Cortex of kidney (tissue), 1 donor: ENCODE measurements at places on chromosomes 6 and 20.

- DNase-seq: no peak
Measured at GRCh38 chr6:90110971-90111370, 185.7 kb downstream of the BACH2 start.

- DNase-seq: no peak
Measured at GRCh38 chr6:39333644-39334438, 11.3 kb upstream of the KCNK16 start.

DNA sequence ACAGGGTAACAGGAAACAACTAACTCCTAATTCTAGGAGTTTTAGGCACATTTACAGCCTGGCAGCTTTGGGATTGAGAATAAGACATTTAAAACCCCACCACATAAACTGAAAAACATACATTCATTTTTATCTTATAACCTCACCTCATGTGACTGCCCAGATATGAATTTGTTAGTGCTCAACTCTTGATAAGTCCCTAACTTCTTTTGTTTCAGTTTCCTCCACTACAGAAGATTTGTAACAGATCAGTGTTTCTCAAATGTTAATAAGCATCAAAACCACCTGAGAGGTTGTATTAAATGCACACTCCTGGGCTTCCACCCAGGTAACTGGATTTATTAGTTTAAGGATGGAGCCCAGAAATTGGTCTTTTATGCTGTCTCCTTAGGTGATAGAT is 190.1 kb upstream of the ARID1B start:
- no peak for DNase-seq

DNA sequence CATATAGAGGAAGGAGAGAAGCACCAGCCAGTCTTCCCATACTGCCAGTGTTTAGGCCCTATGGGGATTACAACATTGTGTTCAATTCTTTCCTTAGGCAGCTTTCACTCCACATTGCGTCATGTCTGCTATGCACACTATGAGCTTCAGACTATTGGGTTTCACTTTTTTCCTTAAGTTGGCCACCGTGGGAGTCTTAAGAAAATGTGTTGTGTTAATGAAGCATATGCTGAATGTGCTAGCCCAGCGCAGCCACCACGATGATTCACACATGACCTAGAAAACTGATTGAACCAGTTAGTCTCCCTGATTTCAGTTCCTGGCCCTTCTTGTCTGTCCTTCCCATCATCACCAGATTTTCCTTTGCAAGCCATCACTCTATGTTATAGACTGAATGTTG is 21.5 kb downstream of the TUBB2B start:
- no peak for DNase-seq

- DNase-seq: no peak
Measured at GRCh38 chr20:46349035-46349741, 40.9 kb upstream of the CDH22 start.

DNA sequence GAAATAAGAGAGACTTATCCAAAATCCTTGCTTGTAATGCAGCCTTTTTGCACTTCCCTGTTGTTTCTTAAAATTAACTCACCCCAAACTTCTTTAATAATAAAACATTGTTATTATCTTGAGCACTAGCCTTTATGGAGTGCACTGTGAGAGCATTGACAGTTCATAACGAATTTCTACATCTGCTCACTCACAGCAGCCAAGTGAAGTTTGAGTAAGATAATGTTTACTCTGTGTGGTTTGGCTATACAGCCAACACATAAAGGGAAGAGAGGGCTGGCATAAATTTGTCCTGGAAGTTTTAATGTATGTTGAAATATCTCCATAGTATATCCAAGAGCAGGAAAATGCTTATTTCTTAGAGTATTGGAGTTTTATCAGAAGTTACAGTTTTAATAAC is 227.9 kb downstream of the FRK start:
- no peak for DNase-seq

- no peak for DNase-seq
Measured at GRCh38 chr6:44080561-44081521, 46.4 kb downstream of the MRPL14 start.

DNA sequence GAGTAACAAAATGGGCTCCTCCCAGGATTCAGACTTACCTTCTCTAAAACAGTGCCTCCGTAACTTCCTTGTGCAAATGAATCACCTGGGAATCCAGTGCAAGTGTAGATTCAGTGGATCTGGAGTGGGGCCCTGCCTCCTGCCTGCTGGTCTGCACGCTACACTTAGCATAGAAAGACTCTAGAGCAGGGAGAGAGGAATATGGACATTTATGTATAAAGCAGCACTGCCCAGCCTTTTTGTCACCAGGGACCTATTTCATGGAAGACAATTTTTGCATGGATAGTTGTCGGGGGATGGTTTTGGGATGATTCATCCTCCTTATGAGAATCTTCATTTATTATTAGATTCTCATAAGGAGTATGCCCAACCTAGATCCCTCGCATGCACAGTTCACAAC is 42.3 kb upstream of the L3MBTL3 start:
- DNase-seq: no peak

DNA sequence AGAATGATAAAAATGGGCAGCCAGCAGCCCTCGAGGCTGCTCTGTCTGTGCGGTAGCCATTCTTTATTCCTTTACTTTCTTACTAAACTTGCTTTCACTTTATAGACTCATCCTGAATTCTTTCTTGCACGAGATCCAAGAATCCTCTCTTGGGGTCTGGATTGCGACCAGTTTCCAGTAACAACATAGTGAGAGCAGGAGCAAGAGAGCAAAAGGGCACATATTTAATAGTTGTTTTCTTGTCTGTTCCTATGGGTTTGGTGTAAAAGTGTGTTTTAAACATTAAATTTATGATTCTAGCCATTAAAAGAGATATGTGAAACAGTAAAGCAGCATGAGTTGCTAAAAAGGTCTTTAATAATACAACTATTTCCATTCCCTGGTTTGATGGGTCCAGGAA is 78.8 kb upstream of the OPRM1 start:
- DNase-seq: no peak

GRCh38 chr6:137510923-137511322 is 16.7 kb upstream of the OLIG3 start:
- no peak for DNase-seq

DNA sequence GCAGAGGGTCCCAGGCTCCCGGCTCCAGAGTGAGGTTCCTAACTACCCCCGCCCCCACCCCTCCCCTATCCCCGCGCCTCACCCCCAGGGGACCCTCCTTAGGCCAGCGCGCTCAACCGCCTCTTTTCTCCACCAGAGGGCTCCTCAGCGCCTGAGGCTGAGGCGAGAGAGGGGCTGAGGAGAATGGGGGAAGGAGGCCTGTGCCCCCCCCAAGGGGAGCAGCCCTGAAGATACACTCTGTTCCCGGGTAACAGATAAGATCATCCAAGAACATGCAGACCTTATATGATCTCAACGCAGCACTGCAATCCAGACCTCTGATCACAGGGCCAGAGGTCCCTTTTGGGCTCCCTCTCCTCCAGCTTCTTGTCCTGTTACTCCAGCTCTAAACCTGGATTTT is 43.3 kb upstream of the MRPS10 start:
- DNase-seq: no peak

DNA sequence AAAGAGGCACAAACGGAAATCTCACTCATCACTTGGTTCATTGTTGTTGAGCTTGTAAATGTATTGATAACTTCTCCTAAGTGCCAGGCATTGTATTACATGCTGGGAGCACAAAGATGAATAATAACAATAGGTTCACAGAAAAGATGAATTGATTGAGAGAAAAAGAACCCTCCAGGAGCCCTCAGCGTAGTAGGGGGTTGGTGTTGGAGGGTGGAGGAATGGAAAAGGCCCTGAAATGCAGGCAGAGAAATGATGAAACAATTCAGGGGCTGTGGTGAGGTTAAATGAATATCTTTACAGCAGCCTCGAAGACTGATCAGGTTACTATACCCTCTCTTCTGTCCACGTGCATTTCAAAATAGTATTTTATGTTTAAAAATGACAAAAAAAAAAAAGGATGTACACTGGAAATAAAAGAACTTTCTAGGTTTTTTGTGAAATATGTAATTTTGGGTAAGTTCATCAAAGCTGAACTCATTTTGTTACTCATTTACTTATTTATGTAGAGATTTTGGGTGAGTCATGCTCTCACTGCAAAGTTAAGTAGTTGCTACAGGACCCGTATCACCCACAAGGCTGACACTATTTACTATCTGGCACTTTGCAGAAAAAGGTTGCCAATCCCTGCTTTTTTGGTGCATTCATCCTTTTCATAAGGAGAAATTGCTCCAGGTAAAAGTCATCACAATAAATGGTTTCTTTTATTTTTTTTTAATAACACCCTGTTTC is 277.3 kb downstream of the ZNF217 start:
- no peak for DNase-seq

DNA sequence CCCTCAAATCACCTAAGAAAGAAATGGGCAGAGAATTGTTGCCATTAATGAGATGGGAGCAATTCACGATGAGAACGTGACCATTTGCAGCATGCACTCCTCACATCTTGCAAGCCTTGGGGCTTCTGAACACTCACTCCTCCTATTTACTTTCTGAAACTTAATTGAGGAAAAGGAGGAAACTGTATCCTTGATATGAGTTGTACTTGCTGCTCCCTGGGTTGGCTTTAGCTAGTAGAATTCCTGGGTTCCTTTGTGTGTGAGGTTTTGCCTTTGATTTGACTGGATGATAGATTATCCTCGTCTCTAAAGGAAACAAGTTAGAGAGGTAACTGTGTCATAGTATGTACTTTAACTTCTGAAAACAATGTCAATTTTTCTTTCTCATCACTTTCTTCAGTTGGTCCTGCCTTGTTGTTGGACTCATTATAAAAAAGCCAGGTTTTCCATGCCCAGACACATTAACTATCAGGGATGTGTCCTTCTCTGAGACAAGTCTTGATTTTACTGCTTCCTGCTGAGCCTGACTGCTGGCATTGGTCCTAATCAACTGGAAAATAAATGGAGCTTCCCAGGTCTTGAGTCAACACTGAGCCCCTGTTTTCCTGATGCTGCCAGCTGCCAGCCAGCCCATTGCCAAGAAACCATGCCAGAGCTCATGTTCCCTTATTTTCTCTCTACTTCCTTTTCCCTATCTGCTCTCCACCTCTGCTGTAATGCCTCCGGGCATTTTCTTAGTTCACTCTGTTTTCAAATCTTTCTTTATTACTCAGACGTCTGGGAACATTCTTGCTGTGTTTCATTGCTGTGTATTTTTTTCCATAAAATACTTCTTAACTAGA is 6.0 kb upstream of the MRAP2 start:
- no peak for DNase-seq

- DNase-seq: no peak
Measured at GRCh38 chr6:92114091-92114675, 1305.2 kb downstream of the EPHA7 start.
